ENCODE measurements at places on chromosomes 13 and 19.

- no peak for DNase-seq
Observed at GRCh38 chr19:33405254-33405552, 31.7 kb downstream of the CEBPG start.

- DNase-seq, result no peak
Observed at GRCh38 chr19:41546386-41546789, 29.6 kb upstream of the CEACAM21 start.

DNA sequence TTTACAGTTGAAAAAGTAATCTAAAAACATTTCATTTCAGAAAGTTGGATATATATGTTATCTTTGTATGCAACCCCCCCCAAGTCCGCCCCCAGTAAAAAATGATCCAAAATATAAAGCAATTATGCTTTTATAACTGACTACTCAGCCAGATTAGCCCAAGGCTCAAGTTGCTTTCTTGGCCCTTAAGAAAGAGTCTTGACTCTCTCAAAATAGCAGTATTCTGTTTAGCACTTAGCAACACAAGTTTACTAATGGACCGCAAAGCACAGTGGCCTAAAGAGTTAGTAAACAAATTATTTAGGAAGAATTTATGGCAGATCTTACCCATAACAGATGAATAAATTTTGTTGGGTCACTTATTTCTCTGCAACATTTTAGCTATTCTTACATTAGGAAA is 86.9 kb downstream of the ELF1 start:
- DNase-seq, result no peak

- peak; percentile 68 for DNase-seq
Observed at GRCh38 chr19:4593409-4593851, 33.9 kb upstream of the SEMA6B start.

- DNase-seq, result no peak
Observed at GRCh38 chr19:18780631-18781030, 10.5 kb downstream of the COMP start.

- DNase-seq, result peak; percentile 74
Observed at GRCh38 chr19:47863514-47863936, 4.5 kb downstream of the TPRX2 start.

GRCh38 chr13:95355494-95355893 is 54.2 kb upstream of the ABCC4 start:
- DNase-seq, result peak; percentile 80

GRCh38 chr19:35308910-35309309 is 16.9 kb downstream of the MAG start:
- DNase-seq, result no peak

DNA sequence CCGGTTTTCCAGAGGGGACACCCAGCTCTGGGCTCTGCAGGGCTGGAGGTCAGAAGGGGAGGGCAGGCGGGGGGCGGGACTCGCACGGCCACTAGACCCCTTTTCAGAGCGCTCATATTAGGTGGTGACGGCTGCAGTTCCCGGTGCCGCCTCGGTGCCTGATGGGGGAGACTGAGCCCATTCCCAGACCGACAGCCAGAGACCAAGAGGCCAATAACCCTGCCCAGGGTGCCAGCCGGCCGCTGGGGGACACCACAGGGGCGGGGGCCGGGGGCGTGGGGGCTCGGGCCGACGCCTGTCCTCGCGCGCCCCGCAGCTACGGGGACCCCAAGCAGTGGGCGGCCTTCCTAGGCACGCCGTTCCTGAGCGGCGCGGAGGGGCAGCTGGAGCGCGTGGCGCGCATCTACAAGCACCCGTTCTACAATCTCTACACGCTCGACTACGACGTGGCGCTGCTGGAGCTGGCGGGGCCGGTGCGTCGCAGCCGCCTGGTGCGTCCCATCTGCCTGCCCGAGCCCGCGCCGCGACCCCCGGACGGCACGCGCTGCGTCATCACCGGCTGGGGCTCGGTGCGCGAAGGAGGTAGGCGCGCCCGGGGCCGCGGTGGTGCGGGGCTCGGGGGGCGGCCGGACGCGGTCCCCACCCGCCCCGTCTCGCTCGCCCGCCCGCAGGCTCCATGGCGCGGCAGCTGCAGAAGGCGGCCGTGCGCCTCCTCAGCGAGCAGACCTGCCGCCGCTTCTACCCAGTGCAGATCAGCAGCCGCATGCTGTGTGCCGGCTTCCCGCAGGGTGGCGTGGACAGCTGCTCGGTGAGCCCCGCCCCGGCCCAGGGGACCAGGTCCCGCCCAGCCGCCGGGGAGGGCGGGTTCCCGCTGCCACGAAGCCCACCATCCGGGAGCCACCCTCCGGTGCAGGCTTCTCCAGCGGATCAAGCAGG is 2.4 kb downstream of the TIMM13 start:
- DNase-seq, result peak; percentile 69

GRCh38 chr19:38705197-38706019 is 38.9 kb downstream of the CAPN12 start:
- DNase-seq, result no peak

- peak; percentile 69 for DNase-seq
Observed at GRCh38 chr19:49475995-49476880, 2.2 kb downstream of the FLT3LG start.

GRCh38 chr19:24054044-24054935 is 32.7 kb upstream of the ZNF254 start:
- DNase-seq, result peak; percentile 83

DNA sequence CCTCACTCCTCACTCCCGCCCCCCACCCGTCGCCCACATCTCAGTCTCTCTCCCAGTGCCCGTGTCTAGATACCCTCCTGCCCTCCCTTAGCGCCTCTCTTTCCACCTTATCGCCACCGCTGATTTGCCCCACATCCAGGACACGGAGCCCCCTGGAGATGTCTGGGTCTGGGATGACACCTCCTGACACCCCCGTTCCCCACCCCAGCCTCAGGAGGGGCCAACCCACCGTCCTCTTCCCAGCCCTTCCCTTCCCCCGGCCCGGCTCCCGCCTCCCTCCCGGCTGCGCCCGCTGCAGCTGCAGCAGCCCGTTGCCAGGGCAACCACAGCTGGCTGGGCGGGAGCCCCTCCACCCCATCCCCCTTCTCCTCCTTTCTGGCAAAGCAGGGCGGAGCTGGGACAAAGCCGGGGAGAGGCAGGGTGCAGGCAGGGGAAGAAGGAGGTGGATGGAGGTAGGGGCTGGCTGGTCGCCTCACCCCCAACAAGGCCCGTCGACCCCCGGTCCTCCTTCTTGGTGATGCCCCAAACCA is 13.5 kb downstream of the DPF1 start:
- DNase-seq, result peak; percentile 38

GRCh38 chr19:53772943-53773342 is 51.2 kb downstream of the NLRP12 start:
- DNase-seq, result peak; percentile 42

GRCh38 chr13:51832471-51833152 is 12.4 kb downstream of the TMEM272 start:
- peak; percentile 17 for DNase-seq

GRCh38 chr13:105083992-105084391 is 1451.5 kb downstream of the EFNB2 start:
- no peak for DNase-seq

GRCh38 chr13:52070929-52071523 is 46.5 kb downstream of the UTP14C start:
- DNase-seq, result peak; percentile 32

- DNase-seq, result no peak
Observed at GRCh38 chr13:64866331-64866730, 2363.8 kb downstream of the PCDH9 start.

DNA sequence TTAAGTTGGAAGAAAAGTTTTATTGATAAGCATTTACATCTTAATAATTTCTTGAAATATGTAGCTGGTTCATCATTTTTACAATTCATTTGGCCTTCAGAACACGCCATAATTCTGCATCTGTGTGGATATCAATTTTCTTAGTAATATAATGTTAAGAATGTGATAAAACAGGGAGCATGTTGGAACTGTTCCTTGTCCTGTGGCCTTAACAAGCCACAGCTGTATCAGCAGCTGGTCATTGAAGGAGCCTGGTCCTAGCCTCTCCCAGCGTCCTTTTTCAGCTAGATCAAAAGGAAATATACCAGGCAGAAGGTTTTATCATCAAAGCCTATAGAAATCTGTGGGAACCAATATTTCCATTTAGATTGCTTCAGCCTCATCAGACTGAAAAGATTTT is 421.8 kb downstream of the SPRY2 start:
- DNase-seq, result no peak

DNA sequence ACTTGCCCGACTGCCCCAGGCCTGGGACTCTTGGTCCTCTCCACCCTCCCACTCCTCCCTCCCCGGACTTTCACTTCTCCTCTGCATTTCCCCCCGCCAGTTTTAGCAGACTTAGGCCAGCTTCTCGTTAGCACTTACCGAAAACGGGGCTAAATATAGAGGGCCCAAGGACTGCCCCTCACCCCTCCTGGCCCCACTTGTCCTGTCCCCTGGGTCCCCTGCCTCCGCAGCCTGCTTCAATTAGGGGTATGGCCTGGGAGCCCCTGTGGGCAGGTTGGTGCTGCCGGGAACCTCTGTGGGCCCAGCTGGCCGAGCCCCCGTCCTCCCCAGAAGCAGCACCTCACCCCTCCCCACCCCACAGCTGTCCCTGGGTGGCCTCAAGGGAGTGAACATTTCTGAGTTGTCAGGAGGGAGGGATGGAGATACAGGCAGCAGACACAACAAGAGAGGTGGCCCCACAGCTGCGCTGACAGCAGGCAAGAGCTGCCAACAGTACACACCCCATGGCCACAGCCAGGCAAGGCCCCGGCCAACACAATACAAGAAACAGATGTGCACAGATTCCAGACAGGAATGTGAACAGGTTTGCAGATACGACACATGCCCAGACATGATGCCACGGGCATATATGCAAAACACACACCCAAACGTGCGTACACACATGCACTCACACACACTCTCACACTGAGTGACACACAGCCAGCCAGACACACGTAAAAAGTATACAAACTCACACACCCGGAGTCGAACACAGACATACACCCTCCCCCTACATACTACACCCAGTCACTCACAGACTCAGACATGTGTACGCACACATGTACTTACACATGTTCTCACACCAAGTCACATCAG is 2.6 kb downstream of the POU2F2 start:
- DNase-seq, result no peak

DNA sequence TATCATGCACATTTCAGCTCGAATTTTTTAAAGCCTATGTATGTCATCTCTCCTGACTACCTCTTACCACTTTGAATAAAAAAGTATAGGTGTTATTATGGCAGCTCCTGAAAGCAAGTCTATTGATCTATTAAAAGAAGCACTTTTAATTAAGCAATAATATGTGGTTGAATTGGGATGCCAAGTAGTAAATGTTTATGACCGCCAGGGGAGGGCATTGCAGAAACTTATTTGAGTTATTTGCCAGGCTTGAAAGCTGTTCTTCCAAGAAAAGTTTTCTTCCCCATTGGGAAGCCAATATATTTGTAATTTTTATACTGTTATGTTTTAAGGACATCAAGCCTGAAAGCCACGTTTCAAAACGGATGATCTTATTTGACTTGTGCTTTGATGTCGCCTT is 88.1 kb upstream of the SOX21 start:
- DNase-seq, result no peak

DNA sequence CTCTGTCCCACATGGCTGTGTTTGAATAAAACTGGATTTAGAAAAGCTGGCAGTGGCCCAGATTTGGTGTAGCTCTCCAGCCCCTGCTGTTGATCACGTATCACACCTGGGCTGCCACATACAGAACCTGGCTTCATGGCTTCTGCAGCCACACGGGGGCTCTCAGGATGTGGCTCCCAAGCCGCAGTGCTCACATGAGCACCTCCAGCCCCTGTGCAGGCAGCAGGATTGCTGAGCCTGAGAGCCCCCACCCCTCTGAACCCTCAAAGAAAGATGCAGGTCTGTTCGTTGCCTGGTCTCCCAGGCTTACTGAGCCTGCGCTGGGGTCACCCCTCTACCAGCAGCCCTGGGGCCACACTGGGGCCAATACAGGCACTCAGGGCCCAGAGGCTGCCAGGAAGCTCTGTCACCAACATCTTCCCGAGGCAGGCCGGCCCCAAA is 2.7 kb downstream of the PLEKHF1 start:
- no peak for DNase-seq

GRCh38 chr13:18947376-18947977 is 234.1 kb downstream of the TUBA3C start:
- no peak for DNase-seq

- DNase-seq, result peak; percentile 84
Observed at GRCh38 chr13:42392716-42393572, 121.0 kb downstream of the AKAP11 start.

GRCh38 chr19:13162724-13163608 is 12.8 kb downstream of the IER2 start:
- peak; percentile 97 for DNase-seq

GRCh38 chr13:85508683-85509329 is 290.4 kb downstream of the SLITRK6 start:
- no peak for DNase-seq

- DNase-seq, result no peak
Observed at GRCh38 chr13:101811284-101811839, 358.9 kb downstream of the ITGBL1 start.

GRCh38 chr13:27919934-27920676 is at the start of gene PDX1:
PDX1 (plus strand) TSS chr13:27920000; CDS start chr13:27920139, 139 bp downstream.
- DNase-seq, result no peak

DNA sequence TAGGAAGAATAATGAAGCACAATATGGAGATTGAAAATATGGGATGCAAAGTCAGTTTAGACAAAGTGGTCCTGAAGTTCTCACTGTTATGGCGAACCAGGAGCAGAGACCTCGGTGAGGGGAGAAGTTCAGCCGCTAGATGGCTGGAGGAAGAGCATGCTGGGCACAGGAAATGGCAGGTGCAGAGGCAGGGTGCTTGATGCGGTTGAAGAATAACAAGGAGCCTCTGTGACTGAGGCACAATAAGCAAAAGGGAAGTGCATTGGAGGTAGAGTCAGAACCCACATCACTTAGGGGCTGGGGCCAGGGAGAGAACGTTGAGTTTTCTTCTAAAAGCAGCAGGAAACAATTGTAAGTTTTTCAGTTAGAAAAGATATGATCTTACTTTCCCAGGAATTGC is 1725.2 kb downstream of the EFNB2 start:
- DNase-seq, result no peak

- DNase-seq, result no peak
Observed at GRCh38 chr13:45678282-45678681, 23.8 kb upstream of the CBY2 start.

DNA sequence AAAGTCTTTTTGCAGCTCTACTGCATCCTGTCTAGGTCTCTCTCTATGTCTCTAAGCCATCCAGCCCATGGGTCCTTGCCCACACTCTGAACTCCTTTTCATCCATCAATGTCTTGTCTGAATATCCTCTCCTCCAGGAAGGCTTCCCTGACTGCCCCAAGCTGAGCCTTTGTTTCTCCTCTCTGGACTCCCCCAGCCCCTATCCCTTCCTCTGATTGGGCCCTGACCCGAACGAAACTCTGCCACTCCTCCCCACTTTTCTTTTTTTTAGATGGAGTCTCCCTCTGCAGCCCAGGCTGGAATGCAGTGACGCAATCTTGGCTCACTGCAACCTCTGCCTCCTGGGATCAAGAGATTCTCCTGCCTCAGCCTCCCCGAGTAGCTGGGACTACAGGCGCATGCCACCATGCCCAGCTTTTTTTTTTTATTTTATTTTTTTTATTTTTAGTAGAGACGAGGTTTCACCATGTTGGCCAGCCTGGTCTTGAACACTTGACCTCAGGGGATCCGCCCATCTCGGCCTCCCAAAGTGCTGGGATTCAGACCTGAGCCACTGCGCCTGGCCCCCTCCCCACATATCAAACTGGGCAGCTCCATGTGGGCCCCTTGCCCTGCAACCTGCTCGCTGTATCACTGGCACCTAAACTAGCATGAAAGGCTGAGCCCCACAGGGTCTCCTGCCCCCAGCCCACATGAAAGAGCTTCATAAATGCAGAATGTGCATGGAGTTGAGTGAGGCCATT is 870 bp upstream of the UNC13A start:
- DNase-seq, result no peak
